ENCODE measurements at places on chromosomes 16 and 17.

GRCh38 chr16:23469814-23470213 lies 16.8 kb upstream of the COG7 start:
- DNase-seq: peak; percentile 30

GRCh38 chr17:4054446-4054845 lies 88.4 kb downstream of the ZZEF1 start:
- no peak for DNase-seq

GRCh38 chr17:8904201-8904600 lies 36.7 kb upstream of the PIK3R6 start:
- DNase-seq: no peak

- peak; percentile 44 for DNase-seq
Observed at GRCh38 chr16:64754279-64754678, 367.6 kb downstream of the CDH11 start.

- DNase-seq: no peak
Observed at GRCh38 chr16:4700380-4700996, 7.1 kb downstream of the NUDT16L1 start.

GRCh38 chr17:56826611-56827414 lies 6.9 kb downstream of the C17orf67 start:
- no peak for DNase-seq

GRCh38 chr17:55286681-55287589 lies 22.2 kb downstream of the HLF start:
- no peak for DNase-seq

DNA sequence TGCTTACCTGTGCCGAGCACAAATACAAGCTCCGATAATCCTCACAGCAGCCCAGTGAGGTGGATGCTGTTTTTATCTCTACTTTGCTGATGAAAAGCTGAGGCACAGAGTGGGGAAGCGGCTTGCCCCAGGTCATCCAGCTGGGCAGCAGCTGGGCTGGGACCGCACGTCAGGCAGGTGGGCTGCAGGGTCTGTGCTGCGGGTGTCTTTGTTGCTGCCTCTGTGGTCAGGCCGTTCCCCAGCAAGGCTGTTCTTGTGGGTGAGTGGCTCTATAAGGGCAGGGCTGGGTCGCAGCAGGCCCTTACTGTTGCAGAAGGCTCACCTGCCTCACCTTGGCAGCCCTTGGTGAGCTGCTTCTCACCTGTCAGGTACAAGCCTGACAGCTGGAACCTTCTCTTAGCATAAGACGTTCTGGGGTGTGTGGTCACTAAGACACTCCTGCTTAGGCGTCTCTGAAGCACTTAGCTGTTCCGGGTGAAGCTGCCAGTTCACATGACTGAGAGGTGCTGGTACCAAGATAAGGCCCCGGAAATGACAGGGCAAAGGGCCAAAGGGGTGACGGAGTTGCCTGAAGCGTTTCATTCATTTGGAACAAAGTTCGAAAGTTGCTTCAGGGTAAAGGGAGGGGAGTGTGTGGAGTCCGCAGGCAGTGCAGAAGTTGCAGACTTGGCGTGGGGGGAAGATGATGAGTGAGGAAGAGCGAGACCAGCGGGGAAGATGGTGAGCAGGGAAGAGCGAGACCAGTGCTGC lies 17.4 kb downstream of the IRF8 start:
- DNase-seq: no peak

GRCh38 chr17:17681187-17681743 lies at the start of gene RAI1:
TSS of gene RAI1 (plus strand) at chr17:17681458. CDS start at chr17:17792949, 111,491 bp downstream.
- peak; percentile 86 for DNase-seq

DNA sequence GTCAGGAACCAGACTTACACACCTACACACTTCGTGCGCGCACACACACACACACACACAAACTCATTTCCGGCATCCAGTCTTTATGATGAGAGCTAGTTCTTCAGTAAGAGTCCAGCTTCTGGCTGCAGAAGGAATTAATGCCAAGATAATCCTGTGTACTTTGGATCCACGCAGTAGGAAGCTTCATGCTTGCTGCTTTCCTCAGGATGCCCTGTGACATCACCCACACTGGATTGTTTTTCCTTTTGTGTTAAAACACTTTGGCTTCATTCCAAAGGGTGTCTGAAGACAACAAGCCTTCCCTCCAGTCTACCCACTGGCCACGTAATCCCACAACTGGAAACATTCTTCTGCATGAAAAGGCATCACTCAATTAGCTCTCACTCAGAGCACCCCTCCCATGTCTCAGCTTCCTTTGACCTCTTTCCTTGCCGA lies 35.4 kb downstream of the KCNJ16 start:
- peak; percentile 2 for DNase-seq

DNA sequence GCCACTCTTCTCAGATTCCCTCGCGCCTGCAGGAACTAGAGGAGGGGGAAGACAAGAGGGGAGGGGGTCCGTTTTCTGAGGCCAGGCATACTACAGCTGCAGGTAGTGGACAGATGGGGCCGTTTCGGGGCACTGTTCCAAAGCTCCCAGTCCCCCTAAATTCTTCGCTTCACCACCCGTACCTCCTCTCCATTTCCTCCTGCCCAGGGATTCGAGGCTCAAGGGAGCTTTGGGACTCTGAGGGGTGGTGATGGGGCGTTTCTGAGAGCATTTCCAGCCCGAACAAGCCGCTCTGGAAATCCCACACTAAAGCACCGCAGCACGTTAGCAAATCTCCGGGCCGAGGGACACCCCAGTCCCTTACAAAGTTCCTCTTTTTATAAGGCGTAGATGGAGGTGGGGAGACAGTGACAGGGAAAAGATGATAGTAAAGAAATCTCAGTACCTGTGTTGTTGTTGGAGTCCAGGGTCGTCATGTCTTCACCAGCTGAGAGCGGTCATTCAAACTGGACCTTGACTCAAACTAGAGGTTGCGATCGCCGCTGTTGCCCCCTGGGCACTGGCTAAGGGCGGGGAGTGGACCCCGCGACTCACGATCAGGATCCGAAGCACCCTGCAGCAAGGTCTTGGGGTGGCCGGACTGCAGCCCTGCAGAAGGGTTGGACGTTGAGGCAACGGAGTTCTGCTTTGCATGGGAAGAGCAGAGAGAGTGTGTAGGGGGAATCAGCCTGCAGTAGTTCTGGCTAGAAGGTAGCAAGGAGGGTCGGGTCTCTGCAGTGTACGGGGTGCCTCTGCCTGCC lies 570 bp downstream of the NR1D1 start:
- DNase-seq: no peak

- DNase-seq: no peak
Observed at GRCh38 chr17:62670202-62670821, 42.8 kb downstream of the MRC2 start.

GRCh38 chr16:31397096-31397660 lies 4.0 kb downstream of the ITGAD start:
- DNase-seq: no peak

DNA sequence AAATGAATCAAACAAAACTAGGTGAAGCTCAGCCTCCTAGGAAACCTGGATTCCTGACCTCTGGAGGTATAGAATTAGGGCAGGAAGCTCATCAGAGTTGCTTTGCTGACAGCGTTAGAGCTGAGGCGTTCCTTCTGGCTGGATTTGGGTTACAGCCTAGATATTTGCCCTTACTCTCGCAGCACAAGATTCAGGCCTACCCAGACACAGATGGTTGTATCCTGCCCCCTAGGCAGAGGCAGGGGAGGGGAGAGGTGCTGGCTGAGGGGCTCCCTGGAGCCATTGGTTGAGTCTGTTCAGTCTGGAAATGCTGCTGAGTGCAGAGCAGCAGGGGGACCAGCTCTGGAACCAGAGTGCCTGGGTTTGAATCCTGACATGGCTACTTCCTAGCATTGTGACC lies 78.4 kb downstream of the MPRIP start:
- no peak for DNase-seq

- DNase-seq: no peak
Observed at GRCh38 chr17:47232465-47232864, 21.2 kb upstream of the ITGB3 start.
